ENCODE measurements at places on chromosomes 1 and 21.

- DNase-seq = peak; percentile 16
Observed at GRCh38 chr1:223142795-223143536, at the start of gene TLR5. TSS of gene TLR5 (minus strand) at chr1:223143248. CDS start at chr1:223113031, 30,217 bp downstream.

- DNase-seq = no peak
Observed at GRCh38 chr1:192151176-192151575, 7.1 kb upstream of the RGS18 start.

DNA sequence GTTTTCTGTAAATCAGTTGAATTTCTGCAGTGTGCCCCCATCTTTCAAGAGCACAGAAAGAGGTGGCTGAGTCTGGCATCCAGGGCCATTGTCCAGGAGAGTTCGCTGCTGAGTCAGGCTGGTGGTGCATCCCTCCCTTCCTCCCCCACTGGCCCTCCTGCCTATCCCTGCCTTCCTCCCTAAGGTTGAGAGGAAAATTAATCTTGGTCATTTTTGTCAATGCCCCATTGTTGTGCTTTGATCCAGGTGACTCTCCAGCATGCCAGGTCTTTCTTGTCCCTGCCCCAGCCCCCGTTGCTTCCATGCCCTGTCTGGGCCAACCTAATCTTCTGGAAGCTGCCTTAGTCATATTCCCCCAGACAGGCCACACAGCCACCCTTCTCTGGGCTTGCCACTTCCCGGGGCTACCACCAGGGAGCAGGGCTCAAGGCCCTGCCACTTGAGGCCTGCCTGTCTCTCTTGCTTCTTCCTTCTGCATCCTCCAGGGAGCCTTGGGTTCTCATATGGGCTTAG, 26.6 kb downstream of the PROK1 start:
- no peak for DNase-seq

DNA sequence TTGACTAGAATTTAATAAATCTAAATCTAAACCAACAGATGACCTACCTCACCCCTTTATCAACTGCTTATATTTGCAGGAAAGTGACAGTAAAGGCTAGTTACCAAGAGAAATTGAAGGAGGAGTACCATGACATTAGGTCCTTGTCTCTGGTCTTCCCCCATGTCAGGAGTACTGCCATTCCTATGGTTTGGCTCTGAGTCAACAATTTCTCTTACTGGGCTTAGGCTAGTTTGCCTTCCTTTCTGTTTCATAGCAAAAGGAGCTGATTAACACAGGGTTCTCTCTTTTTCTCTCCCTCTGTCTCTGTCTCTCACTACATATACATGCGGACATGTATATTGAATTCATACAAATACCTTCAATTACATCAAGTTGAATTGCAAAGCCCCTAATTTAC, 579.9 kb downstream of the DPYD start:
- DNase-seq = no peak

DNA sequence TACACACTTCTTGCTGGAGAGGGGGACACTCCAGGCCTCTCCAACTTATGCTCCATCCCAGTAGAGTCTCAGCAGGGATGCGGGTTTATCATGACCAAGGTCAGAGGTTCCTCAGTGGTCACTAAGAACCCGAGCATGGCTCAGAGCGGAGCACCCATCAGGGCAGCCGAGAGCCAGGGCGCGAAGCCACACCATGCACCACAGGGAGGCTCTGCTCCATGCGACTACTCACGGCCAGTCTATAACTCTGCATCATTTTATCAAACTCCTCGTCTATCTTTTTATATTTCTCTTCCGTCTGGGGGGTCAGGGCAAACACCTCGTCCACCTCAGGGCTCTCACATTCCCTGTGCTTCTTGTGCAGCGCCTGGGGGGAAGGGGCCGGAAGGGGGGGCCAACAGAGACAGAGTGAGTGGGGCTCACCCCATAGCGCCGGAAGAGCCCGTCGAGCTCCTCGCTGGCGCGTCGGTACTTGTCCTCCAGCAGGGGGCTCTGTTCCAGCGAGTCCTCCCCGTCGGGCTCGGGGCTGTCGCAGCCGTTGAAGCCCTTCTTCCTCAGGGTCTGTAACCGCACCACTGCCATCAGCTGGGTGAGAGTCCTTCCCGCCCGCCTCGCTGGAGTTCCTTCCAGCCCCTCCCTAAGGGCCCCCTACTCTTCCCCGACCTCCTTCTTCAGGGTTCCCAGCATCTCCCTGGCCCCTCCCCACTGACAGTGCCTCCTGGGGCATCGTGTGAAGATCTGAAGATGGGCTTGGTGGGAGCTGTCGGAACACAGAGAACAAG, 20.0 kb downstream of the MEF2D start:
- no peak for DNase-seq

GRCh38 chr1:241589521-241589920, 50.6 kb downstream of the CHML start:
- no peak for DNase-seq

- peak; percentile 34 for DNase-seq
Observed at GRCh38 chr21:46500224-46500861, 41.7 kb downstream of the DIP2A start.

GRCh38 chr21:45906859-45907258, 74.7 kb upstream of the COL6A1 start:
- DNase-seq = no peak

DNA sequence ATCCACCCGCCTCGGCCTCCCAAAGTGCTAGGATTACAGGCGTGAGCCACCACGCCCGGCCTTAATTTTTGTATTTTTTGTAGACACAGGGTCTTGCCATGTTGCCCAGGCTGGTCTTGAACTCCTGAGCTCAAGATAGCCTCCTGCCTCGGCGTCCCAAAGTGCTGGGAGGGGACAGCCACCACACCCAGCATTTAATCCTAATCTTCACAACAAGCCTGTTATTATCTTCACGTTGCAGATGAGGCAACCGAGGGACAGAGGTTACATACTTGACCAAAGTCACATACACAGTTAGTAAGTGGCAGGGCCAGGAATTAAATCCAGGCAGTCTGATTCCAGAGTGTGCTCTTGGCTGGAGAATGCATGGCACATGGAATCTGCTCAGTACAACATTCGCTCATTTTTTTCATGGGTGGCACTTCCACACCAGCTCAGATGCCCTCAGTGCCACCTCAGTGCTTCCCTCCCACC, 4.8 kb upstream of the GPR37L1 start:
- no peak for DNase-seq

DNA sequence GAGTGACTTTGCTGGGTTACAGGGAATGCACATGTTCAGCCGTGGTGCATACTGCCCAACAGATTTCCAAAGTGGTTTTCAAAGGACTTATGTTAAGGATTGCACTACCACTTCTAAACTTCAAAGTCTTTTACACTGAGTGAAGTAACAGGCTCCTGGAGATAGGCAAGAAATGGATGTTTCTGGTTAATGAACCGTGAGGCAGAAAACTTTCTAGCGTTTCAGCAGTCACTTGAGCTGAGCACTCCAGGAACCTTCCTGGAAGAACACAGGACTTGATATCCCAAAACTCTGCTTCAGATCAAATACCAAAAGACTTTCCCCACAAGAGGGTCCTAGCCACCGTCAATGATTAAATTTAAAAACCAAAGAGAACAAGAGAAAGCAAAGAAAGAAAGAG, 74.3 kb upstream of the ATP1A1 start:
- DNase-seq = no peak

DNA sequence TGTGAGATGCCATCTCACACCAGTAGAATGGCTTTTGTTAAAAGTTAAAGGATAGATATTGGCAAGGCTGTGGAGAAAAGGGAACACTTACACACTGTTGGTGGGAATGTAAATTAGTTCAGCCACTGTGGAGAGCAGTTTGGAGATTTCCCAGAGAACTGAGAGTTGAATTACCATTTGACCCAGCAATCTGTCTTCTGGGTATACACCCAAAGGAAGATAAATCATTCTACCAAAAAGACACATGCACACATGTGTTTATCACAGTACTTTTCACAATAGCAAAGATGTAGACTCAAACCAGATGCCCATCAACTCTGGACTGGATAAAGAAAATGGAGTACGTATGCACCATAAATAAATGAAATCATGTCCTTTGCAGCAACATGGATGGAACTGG, 88.6 kb upstream of the LRRC8D start:
- DNase-seq = no peak

- no peak for DNase-seq
Observed at GRCh38 chr1:41766041-41766440, 152.7 kb downstream of the HIVEP3 start.

- DNase-seq = no peak
Observed at GRCh38 chr1:231487019-231487418, 41.5 kb upstream of the TSNAX start.

GRCh38 chr1:172040466-172040865, 199.2 kb downstream of the DNM3 start:
- no peak for DNase-seq

DNA sequence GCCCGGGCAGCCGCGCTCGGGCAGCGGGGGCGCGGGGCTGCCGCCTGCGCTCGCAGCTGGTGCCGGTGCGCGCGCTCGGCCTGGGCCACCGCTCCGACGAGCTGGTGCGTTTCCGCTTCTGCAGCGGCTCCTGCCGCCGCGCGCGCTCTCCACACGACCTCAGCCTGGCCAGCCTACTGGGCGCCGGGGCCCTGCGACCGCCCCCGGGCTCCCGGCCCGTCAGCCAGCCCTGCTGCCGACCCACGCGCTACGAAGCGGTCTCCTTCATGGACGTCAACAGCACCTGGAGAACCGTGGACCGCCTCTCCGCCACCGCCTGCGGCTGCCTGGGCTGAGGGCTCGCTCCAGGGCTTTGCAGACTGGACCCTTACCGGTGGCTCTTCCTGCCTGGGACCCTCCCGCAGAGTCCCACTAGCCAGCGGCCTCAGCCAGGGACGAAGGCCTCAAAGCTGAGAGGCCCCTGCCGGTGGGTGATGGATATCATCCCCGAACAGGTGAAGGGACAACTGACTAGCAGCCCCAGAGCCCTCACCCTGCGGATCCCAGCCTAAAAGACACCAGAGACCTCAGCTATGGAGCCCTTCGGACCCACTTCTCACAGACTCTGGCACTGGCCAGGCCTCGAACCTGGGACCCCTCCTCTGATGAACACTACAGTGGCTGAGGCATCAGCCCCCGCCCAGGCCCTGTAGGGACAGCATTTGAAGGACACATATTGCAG, 3.0 kb downstream of the ARTN start:
- no peak for DNase-seq

DNA sequence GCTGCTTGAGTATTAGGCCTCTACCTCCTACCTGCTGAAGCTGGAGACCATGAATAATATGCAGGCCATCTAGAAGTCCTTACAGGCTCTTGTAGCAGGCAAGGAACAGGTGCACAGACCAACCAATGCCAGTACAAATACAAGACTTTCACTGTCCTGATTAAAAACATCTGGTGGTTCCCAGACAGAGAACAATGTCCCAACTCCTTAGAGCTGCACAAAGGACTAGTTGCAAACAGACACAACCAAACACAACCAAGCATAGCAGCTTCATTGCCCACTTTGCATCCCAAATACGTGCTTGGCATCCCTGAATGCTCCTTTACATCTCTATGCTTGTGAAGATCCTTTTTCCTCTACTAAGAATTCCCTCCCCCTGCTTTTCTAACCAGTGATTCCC, 98.1 kb upstream of the CXADR start:
- no peak for DNase-seq

- no peak for DNase-seq
Observed at GRCh38 chr1:240508950-240509349, 103.0 kb downstream of the GREM2 start.

GRCh38 chr1:58833166-58833565, 49.3 kb upstream of the JUN start:
- DNase-seq = no peak

- no peak for DNase-seq
Observed at GRCh38 chr1:15452216-15452615, 4.3 kb upstream of the CELA2A start.

DNA sequence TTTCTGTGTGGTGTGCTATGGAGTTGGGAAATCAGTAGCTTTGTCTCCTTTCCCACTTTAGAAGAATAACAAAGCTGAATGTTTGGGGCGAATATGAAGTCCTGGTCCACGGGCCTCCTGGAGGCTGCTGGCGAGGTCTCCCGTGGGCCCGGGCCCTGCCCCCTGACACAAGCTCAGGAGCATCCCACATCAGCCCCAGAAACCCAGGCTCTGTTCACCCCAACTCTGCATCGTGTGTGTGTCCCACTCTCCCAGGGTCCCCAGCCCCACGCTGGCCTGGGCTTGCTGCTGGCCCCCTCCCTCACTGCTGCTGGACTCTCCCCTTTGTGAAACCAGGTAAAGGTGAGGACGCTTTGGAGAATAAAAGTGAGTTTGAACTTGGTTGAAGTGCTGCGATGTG, 8.1 kb downstream of the PRDM16 start:
- no peak for DNase-seq

DNA sequence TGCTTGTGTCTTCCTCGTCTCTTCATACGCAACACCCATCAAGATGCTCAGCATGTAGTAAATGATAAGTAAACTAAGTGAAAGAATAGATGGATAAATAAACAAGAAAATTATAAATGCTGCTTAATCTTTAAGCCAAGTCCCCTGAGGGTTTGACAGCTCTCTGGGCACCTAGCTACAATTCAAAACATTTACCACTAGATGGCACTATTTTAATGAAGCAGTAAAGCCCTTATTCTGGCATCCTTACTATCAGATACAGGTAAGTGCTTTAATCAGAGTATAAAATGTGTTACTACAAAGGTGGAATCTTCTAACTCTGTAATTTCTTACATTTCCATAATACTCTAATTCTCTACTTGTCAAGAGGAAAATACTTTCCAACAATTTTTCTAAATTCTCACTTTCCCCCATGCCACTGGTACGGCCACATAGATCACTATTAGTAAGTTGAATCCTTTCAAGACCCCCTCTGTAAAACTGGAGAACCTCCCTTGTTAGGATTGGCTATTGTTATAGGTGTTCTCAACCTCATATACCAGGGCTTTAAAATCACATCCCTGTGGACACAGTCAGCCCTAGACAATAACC, 137.8 kb downstream of the BARHL2 start:
- no peak for DNase-seq

GRCh38 chr1:231278100-231278790, 37.2 kb downstream of the GNPAT start:
- DNase-seq = no peak

GRCh38 chr1:91754348-91754747, 131.6 kb downstream of the TGFBR3 start:
- peak; percentile 38 for DNase-seq

GRCh38 chr1:242634732-242635131, 110.2 kb upstream of the PLD5 start:
- DNase-seq = no peak

DNA sequence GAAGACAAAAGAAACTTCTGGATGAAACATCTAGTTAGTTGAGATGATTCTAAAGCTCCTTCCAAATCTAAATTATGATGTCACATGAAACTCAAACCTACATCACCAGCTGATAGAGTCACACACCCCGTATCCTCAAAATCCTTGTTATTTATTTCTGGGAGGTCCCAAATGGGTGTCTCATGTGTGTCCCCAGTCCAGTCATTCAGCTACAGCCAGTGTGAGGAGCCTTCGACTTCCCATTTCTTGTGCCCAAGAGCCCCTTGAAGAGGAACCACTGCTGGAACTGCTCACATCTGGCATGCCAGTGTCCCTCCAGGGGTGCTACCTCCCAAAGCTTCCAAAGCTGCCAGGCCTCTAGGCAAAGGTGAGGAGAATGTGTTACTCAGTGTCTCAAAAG, 32.5 kb upstream of the KCNA3 start:
- DNase-seq = no peak

All from GM12864 (cell line).